ENCODE measurements at places on chromosomes 7 and 10. TPM values are rescaled to one million over a fixed set of nuclear protein-coding genes. Genes with fewer than 3 reads are reported as not detected.

The TRIM50 gene
- not detected for total RNA-seq

The SH2B2 gene
- 2.1 TPM for total RNA-seq

The MXI1 gene
- total RNA-seq, result 39.5 TPM

The SIRT1 gene
- total RNA-seq, result 19.9 TPM

The CLDN3 gene
- total RNA-seq, result not detected

Measured in osteoblast (primary cell).